Activated CD4-positive, alpha-beta T cell treated with anti-CD3 and anti-CD28 coated beads for 1 hour (primary cell): ENCODE measurements at places on chromosomes 6 and 20.

- no peak for DNase-seq
Observed at GRCh38 chr6:39430871-39431523, 108.5 kb upstream of the KCNK16 start.

GRCh38 chr6:21987501-21987957 is 309.3 kb downstream of the PRL start:
- no peak for DNase-seq

DNA sequence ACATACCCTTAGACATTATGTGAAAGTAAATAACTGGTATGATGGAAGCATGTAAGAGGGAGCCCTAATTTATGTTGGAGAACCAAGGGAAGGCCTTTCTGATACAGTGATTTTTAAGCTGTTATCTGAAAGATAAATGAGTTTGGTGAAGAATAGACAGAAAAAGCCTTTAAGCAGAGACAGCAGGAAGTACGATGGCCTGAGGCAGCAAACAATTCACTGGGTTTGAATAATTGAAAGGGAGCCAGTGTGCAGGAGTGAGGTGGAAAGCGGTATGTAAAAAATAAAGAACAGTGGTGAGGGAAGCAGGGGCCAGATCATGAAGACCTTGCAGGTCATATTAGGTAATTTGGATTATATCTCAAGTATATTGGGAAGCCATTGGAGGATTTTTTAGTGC is 4.1 kb upstream of the RAB23 start:
- no peak for DNase-seq

DNA sequence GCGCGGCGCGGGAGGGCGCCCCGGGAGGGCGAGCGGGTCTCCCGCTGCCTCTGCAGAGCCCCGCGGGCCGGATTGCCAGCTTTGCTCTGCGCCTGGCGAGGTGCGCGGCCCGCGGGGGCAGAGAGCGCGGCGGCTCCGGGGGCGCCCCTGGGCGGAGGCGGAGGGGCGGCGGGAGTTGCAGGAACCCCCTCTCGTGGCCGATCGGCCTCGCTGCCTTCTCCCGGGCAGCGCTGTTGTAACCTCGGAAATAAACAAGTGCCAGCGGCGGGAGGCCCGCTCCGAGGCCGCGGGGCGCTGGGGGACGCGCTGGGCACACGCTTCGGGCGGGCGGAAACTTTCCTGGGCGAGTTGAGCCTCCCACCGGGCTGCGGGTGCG is 1.2 kb downstream of the CDH4 start:
- DNase-seq = no peak

GRCh38 chr6:136801581-136801980 is 9.3 kb upstream of the MAP3K5 start:
- DNase-seq = no peak

DNA sequence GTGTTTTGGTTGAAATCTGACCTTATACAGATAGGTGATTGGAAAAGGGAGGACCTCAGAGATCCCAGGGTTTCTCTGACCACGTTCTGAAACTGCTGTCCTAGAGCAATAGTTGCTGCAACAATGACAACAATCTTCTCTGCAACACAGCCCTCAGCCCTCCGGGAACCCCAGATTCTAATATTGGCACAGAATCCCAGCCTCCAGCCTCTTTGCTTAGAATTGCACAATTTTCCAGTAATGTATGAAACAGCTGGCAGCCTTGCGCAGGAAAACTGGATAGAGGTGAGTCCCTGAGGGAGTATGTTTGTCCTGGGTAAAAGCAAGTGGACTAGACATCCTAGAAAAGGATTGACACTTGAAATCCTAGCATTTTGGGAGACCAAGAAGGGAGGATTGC is 30.4 kb upstream of the PNRC1 start:
- no peak for DNase-seq

- no peak for DNase-seq
Observed at GRCh38 chr20:33773412-33774089, 37.6 kb upstream of the CHMP4B start.

GRCh38 chr6:123925842-123926399 is 122.3 kb downstream of the NKAIN2 start:
- no peak for DNase-seq

- no peak for DNase-seq
Observed at GRCh38 chr6:137868721-137869548, 1.9 kb downstream of the TNFAIP3 start.

DNA sequence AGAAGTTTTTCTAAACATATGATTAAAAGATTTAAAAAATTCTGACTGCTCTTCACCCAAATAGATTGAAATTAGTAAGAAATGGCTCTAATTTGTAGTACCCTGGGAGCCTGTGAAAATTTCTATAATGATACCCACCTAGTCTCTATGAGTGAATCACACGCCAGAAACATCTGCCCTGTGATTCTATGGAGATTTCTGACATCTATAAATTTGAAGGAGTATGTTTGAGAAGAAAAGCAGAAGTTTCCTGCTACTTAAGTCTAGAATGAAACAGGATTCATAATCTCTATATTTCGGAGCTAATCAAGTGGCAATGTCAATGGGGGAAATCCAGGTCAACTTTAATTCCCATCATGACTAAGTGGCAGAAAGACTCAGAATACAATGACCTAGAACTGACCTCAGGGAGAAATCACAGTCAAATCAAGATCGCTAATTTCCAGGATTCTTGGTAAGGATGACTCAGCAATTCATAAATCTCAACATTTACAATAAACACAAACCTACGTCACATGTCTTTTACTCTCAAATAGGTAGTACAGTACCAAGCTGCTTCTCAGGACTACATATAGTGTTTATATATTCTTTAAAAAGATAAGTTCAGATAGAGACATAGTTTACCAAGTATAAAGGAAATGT is 186.2 kb upstream of the TNFAIP3 start:
- DNase-seq = no peak

GRCh38 chr20:17430125-17430950 is 100.8 kb downstream of the BFSP1 start:
- DNase-seq = no peak

GRCh38 chr6:8075185-8075584 is 11.0 kb upstream of the BLOC1S5 start:
- no peak for DNase-seq

- DNase-seq = no peak
Observed at GRCh38 chr20:11902285-11902697, 15.4 kb upstream of the BTBD3 start.

DNA sequence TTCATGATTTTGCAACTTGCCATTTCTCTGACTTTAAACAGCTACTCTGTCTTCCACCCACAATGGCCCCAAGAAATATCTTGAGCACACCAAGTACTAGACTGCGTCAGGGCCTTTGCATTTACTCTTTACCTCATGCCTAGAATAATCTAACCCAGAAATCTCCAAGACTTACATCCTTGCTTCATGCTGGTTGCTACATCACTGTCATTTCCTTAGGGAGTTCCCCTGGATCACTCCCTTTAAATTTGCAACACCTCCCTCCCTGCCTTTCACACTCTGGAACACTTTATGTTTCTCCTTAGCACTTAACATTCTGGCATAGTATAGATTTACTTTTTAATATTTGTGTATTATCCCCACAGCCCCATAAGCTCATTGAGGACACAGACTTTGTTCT is 4.9 kb upstream of the ELOVL5 start:
- DNase-seq = no peak

DNA sequence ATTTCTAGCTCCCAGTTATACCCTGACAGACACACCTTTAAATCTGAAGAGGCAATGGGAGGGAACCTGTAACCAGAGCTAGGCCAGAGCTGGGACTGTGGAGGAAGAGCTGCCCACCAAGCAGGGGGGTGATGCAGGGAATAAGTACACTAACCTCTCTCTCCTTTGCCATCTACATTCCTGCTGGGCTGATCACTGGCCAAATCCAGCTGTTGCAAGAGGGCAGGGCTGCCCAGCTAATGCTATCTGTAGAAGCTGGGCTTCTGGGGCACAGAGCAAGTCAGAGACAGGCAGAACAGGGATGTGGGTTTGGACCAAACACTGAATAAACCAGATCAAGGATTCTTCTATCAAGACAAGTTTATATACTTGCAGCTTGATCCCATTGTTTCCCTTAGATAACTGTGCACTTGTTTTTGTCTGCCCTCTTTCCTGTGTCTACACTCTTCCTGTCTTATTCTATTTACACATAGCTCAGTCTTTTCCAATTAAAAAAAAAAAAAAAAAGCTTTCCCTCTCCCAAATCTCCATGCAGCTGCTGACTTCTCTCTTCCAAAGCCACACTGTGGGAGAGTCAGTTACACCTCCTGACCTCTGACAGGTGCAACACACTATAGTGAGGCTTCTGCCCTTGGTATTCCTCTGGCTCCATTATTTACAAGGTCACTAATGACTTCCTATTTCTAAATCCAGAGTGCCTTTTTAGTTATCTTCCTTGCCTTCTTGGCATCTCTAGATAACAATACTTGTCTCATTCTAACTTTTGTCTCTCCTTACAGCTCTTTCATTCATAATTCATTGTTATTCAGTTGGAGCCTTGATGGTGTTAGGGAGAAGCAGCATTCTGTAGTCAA is 43.7 kb downstream of the TRIM38 start:
- DNase-seq = no peak

GRCh38 chr20:61841966-61842365 is 223.7 kb downstream of the TAF4 start:
- no peak for DNase-seq

DNA sequence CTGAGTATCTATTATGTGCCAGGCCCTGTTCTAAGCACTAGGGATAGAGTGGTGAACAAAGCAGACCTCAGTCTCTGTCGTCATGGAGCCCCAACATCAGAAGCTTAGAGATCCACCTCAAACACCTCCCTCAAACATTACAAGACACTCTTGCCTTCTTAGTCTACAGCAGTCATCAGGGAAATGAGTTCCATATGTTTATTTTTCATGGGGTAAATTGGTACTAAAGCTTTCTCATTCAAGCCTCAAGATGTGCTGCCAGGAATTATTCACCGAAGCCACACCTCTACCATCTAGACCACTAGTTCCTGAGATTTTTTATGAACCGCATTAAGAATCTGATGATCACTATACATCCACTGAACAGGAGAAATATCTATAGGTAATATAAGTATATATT is 59.0 kb upstream of the TFB1M start:
- no peak for DNase-seq

DNA sequence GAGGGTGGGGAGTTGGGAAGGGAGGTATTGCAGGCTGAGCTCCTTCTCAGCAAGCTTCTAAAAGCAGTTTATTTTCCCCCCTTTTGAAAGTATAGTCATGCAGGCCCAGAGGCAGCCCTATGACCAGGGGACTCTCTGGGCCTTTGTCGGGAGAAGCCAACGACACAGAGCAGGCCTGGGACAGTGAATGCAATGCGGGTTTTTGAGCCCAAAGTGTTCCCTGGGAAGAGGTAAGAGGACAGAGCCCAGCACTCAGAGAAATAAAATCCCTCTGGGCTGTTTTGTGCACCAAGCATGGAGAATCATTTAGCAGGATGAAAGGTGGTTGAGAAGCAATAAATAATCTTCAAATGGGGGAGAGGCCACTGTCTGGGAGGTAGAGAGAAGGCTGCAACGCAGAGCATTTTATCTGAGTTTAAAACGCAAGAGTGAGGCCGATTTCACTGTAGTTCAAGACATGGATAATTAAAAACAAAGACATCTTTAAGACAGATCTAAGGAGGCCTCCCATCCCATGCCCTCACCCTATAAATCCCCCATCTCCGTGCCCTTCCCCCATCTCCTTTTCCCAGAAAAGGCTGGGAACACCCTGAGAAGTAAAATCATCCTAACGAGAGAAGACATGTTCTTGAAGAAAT is 237.5 kb downstream of the CDC5L start:
- no peak for DNase-seq

GRCh38 chr6:149176971-149177667 is 140.4 kb upstream of the TAB2 start:
- DNase-seq = no peak

GRCh38 chr6:121770943-121771342 is 335.5 kb downstream of the GJA1 start:
- no peak for DNase-seq

DNA sequence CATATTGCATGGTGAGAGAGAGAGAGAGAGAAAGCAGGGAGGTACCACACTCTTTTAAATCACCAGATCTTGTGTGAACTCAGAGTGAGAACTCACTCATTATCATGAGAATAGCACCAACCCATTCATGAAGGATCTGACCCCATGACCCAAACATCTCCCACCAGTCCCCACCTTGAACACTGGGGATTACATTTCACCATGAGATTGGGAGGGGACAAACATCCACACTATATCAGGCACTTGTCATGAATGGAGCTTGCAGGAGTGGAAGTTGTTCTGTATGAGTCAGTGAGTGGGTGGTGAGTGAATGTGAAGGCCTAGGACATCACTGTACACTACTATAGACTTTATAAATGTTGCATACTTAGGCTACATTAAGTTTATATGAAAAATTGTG is 47.7 kb upstream of the RNF182 start:
- DNase-seq = no peak

- no peak for DNase-seq
Observed at GRCh38 chr6:129672341-129672682, 37.7 kb downstream of the ARHGAP18 start.

- DNase-seq = no peak
Observed at GRCh38 chr20:49372095-49372734, 94.4 kb upstream of the ZNFX1 start.

DNA sequence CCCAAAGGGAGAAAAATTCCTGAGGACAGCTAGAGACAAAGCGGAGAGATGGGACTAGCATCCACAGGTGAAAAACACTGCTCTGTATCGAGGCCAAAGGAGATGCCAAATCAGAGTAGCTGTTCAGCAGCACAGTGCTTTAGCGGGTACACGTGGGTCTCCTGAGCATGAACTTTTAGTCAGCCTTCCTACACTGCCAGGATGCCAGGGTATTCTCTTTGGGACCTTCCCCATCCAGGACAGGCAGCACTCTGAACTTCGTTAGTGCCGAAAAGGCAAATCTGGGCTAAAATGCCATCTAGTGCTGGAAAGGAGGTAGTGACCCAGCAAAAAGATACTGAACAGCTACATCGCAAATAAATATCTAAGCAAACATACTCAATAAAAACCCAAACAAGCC is 64.9 kb downstream of the C6orf58 start:
- no peak for DNase-seq

DNA sequence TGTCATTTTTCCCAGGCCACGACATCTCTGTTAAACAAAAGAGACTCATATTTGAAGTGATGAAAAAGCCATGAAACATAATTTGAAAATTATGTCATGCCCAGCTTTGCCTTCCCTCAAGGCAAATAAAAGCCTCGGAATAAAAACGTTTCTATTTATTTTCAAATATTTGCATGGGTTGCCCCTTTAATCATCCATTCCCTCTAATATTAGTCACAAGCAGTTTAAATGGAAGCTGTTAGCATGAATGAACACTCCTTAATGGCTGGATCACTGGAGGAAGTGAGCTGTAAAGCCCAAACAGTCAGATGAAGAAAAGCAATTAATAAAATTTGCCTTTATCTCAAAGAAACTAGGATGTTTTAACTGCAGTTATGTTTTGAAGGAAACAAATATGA is 69.3 kb upstream of the STMND1 start:
- no peak for DNase-seq

GRCh38 chr20:15220009-15220656 is 882.7 kb upstream of the FLRT3 start:
- DNase-seq = no peak
